ENCODE measurements at places on chromosomes 5 and 9. TPM values are rescaled to one million over a fixed set of nuclear protein-coding genes. Genes with fewer than 3 reads are reported as not detected.

GRXCR2 gene
- total RNA-seq = not detected

PITX1 gene
- 191 TPM for total RNA-seq

ERCC6L2 gene
- total RNA-seq = 40.7 TPM

DMRT3 gene
- total RNA-seq = not detected

LCN10 gene
- not detected for total RNA-seq

AGPAT2 gene
- total RNA-seq = 42.0 TPM

ROR2 gene
- total RNA-seq = 1.1 TPM

TOR2A gene
- 7.3 TPM for total RNA-seq

TMEM252 gene
- total RNA-seq = not detected

FXN gene
- total RNA-seq = 8.1 TPM

SPIN1 gene
- total RNA-seq = 86.8 TPM

THBS4 gene
- 1.00 TPM for total RNA-seq

CPLANE1 gene
- 18.3 TPM for total RNA-seq

SNAPC4 gene
- 5.5 TPM for total RNA-seq

Data from nasal cavity respiratory epithelium epithelial cell of viscerocranial mucosa (primary cell).